Activated CD4-positive, alpha-beta T cell treated with anti-CD3 and anti-CD28 coated beads, Interleukin-2, amount 10 ng/mL, durations not matched to agents 7 days and 5 days (primary cell): ENCODE measurements at places on chromosomes 4 and X.

- no peak for DNase-seq
Observed at GRCh38 chr4:1591107-1591506, 93.0 kb downstream of the FAM53A start.

DNA sequence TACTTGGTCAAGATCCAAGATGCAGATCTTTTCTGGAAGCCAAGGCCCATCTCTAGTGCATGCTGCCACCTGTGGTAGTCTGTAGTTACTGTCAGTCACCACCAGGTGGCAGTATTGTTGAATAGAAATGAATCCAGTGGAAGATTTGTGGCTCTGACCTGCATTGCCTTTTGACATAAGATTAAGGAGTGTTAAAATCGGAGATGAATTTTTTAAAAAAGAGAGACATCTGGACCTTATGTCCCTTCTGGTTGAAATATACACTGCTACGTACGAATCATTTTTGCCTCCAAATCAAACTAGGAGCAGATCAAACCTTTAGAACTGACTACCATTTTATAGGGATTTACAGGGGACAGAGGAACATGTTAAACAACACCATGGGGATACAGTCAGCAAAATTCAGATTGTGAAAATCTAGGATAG lies 46.9 kb upstream of the RHOH start:
- DNase-seq: peak; percentile 89

GRCh38 chr4:22508376-22508775 lies 7.5 kb downstream of the ADGRA3 start:
- DNase-seq: no peak

GRCh38 chrX:135931644-135932487 lies 38.4 kb downstream of the SAGE1 start:
- peak; percentile 32 for DNase-seq

GRCh38 chr4:26248647-26249046 lies 72.2 kb upstream of the RBPJ start:
- DNase-seq: no peak

GRCh38 chrX:26032111-26032912 lies 105.8 kb upstream of the MAGEB18 start:
- DNase-seq: no peak

GRCh38 chr4:1056671-1057402 lies 45.4 kb downstream of the FGFRL1 start:
- DNase-seq: no peak

- no peak for DNase-seq
Observed at GRCh38 chrX:20352935-20353336, 86.2 kb upstream of the RPS6KA3 start.

GRCh38 chrX:129549124-129549523 lies 9.1 kb downstream of the OCRL start:
- no peak for DNase-seq

DNA sequence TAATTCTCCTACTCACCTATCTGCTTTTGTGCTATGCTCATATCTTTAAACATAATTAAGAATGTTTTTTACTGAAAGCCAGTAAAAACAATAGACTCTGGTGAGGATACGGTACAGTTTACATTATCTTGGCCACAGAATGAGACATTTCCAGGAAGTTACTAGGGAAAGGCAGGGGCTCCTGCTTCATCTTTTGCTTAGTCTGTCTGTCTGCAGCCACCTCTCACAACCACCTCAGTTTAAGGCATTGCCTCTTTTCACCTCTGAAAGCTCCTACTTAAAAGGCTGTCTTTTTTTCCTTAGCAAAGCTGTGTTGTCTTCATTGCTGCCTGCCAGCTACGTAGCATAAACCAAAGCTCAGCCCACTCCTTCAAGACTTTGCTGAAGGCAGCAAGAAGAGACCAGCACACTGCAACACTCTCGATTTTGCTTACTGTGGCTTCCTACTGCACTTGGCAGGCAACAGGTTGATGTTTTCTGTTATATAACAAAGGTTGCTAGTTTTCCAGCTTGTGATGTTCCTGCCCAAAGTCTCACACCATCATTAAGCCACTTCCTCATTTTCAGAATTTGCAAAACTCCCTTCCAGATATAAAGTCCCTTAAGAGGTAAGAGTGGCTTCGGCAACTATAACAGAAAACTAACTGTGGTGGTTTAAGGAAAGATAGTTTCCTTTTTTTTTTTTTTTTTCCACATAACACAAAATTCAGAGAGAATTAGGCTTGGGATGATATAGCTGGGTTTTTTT lies 432.9 kb downstream of the GRXCR1 start:
- no peak for DNase-seq

DNA sequence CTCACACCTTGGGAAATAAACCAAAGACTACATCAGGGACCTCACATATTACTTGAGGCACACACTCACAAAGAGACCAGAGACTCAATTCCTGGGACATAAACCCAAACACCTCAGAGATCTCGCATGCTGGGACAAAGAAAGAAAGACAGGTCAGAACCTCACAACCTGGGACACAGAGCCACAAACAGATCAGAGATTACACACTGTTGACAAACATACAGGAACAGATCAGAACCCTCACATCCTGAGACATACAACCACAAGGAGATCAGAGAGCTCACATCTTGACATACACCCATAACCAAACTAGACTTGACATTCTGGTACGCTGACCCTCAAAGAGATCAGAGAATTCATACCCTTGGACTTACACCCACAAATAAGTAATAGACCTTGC lies 17.3 kb downstream of the SUV39H1 start:
- peak; percentile 29 for DNase-seq

GRCh38 chrX:7090641-7091040 lies 56.9 kb upstream of the STS start:
- no peak for DNase-seq

GRCh38 chr4:182213004-182213403 lies 30.2 kb upstream of the TENM3 start:
- DNase-seq: no peak

- no peak for DNase-seq
Observed at GRCh38 chr4:2733844-2734574, 22.1 kb downstream of the TNIP2 start.

- DNase-seq: no peak
Observed at GRCh38 chrX:112527903-112528302, 151.8 kb downstream of the LHFPL1 start.

DNA sequence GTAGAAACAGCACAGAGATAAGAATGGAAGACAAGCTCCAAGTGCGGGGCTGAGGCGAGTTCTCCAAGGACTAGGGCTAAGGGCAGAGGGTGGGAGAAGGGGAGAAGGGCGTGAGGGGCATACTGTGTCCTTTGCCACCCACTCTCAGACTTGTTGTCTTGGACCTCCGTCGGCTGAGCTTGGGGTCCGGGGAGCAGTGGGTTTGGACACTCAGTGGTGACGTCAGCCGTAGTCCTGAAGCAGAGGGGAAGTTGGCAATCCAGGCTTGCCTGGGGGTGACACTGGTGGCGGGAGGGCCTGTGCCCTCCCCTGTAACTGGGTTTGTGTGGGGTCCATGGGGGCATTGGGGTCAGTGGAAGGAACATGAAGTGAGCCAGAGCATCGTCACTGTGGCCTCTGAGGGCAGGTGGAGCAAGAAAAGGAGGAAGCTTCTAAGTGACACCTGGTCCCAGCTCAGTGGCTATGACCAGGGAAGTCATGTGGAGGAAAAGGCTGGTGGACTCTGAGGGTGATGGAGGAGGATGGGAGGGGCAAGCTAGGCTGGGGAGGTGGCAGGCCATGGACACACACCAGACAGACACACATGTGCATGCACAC lies 17.6 kb downstream of the CD99 start:
- DNase-seq: no peak

DNA sequence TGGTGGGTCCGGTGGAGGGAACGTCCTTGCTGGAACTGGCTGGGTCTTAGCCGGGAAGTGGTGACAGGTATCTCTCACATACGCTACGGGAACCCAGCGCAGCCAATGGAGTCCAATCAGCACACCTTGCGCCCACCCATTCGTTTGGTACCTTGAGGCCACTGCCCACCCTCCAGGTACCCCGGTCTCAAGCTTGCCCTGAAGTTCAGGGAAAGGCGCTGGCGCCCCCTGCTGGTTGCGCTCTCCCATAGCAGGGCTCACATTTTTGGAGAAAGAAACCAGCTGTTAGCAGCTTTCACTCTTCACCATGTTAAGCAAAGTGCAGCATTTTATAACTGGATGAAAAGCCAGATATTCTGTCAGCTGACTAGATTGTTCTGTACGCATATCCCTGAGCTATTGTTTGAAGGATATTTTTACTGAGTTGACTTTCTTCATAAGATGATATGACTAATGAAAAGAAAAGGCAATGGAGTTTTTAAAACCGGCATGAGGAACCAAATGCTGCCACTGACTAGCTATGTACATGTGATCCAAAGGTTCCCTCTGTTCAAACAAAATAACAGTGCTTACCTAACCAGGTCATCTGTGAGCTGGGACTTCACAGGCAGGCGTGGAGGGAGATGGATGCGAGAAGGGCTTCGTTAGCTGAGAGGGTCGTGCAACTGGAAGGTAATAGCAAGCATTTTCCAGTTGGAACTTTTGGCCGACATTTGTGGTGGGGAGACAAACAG lies 43.7 kb downstream of the OTOP1 start:
- peak; percentile 42 for DNase-seq

- no peak for DNase-seq
Observed at GRCh38 chr4:27094224-27094623, 233.6 kb downstream of the STIM2 start.

GRCh38 chr4:82138374-82138773 lies 235.4 kb downstream of the HNRNPD start:
- no peak for DNase-seq

DNA sequence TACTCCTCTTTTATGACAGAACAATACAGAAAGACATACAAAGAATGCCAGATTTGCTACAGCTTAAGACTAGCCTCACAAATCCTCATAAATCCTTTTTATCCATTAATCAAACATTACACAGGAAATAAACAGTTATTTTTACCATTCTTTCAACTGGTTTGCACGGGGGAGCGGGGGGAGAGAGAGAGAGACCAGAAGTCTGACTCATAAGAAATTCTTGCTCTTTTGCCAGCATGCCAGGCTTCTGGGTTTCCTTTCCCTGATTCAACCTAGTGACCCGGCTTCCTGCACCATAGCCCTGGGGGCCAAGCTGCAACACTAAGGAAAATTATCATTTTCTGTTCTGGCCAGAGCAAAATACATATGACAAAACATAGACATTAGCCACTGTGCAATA lies 6.8 kb upstream of the RRAGB start:
- no peak for DNase-seq

DNA sequence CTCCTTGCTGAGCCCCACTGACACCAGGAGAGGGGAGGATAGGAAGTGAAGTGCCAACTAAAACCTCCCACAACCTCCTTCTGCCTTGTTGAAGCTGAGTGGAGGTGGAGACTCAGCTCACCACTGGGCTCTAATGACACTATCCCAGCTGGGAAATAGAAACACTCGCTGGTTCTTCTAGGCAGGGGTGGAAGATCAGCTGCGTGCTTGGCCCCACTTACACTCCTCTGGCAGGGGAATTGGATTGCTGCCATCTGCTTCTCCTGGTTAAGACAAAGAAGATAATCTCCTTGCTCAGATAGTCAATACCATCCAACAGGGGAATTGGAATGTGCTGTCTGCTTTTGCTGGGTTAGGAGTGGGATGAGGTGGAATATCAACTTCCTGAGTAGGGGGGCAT lies 392.5 kb downstream of the ZNF674 start:
- no peak for DNase-seq

GRCh38 chr4:94831607-94832006 lies 73.9 kb downstream of the BMPR1B start:
- DNase-seq: no peak
